Non-pigmented ciliary epithelial cell (primary cell): ENCODE measurements at places on chromosomes 6 and 20.

DNA sequence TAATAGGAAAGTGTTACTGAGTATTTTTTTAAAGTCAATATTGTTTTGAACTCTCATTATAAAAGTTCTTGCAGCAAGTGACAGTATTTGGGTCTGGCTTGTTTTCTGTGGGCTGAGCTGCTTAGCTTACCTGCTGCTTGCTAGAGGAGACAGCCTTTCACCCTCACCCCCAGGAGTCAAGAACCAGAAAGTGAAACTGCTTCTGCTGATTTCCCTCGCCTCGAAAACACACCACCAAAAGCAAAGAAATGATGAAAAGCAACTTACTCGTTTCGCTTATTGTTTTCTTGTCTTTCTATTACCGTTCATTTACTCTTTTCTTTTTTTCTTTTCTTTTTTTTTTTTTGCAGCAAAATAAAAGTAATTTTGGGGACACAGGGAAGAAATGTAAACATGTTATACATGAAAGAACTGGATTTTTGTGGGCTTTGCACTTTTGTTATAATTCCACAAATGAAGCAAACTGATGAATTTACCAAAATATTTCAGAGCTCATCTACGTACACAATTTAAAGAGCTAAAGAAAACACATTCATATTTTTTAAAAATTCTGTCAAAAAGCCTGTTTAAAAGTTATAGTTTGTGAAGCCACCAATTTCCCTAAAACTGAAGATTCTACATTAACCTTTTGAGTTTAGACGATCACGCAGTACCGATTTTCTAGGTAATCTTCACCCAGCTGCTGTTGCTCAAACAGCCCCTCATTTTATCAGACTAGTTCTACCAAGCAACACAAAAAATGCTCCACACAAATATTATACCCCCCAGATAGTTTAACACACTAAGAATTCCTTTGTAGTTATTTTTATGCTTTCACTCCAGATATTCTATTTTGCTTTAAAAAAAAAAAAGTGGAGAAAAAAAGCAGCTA lies 1.7 kb downstream of the SCML4 start:
- DNase-seq = no peak

GRCh38 chr20:38430679-38431325 lies 4.3 kb downstream of the SNHG17 start:
- DNase-seq = no peak

DNA sequence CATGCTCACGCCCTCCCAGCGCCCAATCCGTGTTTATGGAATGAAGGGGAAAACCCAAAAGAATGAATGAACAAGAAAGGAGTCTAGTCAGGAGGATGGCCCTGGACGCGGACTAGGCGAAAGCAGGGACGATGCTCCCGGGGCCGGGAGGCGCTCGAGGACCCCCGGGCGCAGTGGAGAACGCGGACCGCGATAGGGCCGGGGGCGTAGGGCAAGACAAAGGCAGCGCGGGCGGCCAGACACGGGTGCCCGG lies 758 bp downstream of the GCLC start:
- no peak for DNase-seq

DNA sequence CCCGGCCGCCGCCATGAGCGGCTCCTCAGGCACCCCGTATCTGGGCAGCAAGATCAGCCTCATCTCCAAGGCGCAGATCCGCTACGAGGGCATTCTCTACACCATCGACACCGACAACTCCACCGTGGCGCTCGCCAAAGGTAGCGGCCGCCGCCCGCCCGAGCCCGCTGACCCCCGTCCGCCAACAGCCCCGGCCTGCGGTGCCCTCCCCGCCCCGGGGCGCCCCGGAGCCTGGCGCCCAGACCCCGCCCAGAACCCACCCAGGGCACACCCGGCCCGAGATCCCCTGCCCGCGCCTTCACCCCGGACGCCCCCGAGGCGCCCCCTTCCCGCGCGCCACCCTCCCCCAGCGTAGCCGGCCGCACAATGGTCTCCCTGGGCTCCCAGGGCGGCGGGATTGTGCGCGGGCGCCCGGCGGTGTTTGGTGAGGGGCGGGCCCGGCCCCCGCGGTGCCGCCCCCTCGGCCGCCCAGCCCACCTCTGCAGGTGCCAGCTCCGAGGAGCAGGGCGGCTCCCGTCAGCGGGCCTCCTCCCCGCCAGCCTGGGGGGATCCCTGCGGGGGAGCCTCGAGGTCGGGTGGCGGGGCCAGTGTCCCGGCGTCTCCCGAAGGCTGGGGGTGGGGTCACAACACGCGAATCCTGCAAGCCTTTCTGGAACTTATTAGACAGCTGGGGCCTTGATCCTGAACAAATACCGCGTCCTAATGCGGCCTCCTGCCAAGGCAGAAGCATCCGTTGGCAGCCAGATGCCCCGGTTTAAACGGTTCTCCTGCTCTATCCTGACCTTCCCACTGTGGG lies 577 bp downstream of the LSM14B start:
- DNase-seq = no peak

GRCh38 chr6:159358562-159358961 lies 189.4 kb downstream of the FNDC1 start:
- no peak for DNase-seq

DNA sequence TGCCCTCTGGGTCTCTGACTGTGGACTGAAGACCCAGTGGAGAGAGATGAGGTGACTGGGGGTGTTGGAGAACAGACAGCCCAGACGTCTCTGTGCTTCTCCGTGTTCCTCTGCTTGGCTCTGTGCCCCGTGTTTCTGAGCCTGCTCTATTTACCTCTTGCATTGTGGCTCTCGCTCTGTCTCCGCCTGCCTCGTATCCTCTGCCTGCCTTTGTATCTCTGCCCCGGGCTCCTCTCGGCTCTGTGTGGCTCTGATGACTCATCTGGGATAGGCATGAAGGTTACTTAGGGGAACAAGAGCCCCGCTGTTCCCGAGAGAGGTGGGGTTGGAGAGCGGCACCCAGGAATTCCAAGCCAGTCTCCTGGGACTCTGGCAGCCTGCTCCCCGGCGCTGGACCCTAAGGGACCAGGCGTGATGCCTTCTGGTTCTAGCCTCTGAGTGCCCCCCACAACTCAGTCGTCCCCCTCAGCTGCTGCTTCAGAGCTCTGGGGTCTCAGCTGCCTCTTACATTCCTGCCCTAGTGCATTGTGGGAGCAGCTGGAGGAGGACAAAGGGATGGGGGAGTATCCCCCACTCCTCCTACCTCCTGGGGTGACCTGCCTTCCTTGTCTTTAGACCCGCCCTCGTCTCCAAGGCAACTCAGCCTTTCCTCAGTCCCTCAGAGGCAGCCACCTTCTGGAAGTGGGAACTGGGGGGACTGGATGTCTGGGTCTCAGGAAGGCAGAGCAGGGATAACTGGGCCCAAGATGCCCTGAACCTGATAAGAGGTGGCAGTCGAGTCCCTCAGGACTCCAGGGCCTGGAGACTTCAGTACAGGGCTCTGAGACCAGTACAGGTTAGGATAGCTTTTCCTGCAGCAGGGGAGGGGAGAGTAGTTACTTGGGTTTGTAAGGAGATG lies 1.9 kb downstream of the DDR1 start:
- no peak for DNase-seq
